ENCODE measurements at places on chromosomes 16 and 17.

DNA sequence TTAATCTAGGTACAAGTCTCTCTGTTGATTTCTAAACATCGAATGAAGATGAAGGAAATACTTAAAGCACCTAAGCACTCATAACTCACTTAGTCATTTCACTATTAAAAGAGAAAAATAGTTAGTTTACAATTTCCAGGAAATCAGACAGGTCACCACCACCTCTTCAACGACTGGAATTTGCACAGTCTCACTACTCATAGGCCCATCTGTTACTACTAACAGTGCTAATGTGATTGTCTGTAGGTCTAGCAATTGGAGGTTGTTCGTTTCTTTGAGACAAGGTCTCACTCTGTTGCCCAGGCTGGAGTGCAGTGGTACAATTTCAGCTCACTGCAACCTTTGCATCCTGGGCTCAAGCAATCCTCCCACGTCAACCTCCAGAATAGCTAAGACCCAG is 444.6 kb downstream of the MAF start:
- DNase-seq = no peak

- DNase-seq = peak; percentile 83
Measured at GRCh38 chr17:51259564-51260236, at the start of gene MBTD1. MBTD1 (minus strand) TSS chr17:51260049; CDS start chr17:51225161, 34,888 bp downstream.

GRCh38 chr16:55340445-55340844 is 16.4 kb downstream of the IRX6 start:
- DNase-seq = no peak

DNA sequence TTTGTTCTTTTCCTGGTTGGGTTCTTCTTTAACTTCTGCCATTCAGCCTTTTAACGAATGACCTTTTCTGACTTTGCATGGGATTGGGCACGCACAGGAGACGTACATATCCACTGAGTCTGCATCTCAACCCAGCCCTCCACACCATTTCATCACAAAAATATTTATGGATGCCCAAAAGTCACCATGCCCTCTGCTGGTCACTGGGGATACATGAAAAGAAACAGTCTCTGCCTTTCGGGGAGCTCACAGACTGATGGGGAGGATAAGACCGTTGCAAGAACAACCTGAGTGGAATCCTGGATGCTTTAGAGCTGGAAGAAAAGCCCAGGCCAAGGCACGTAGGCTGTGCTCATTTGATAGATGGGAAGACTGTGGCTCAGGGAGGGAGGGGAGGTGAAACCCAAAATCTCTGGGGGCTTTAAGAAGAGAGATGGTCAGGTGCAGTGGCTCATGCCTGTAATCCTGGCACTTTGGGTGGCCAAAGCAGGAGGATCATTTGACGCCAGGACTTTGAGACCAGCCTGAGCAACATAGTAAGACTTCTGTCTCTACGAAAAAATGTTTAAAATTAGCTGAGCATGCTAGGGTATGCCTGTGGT is 7.9 kb upstream of the MT2A start:
- DNase-seq = no peak

- DNase-seq = no peak
Measured at GRCh38 chr16:55328611-55329569, 4.9 kb downstream of the IRX6 start.

DNA sequence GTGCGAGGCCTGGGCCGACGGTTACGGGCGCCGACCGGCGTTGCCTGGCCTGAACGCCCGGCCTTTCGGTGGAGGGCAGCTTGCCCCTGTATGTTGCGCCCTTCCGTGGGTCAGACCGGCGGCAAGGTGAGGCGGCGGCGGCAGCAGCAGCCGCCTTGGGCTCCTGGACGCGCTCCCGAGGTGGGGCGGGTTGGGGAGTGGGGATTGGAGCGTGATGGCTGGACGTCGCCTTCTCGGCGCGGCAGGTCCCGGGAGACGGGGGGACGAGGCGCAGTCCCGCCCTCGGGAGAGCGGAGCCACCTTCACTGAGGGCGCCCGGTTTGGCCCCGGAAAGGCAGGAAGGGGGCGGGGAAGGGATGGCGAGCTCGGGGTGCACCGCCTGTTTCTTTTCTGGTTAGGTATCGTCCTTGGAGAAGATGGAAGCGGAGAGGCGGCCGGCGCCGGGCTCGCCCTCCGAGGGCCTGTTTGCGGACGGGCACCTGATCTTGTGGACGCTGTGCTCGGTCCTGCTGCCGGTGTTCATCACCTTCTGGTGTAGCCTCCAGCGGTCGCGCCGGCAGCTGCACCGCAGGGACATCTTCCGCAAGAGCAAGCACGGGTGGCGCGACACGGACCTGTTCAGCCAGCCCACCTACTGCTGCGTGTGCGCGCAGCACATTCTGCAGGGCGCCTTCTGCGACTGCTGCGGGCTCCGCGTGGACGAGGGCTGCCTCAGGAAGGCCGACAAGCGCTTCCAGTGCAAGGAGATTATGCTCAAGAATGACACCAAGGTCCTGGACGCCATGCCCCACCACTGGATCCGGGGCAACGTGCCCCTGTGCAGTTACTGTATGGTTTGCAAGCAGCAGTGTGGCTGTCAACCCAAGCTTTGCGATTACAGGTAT is 671 bp downstream of the DGKE start:
- peak; percentile 38 for DNase-seq

GRCh38 chr17:36600936-36601302 is 464 bp upstream of the MRM1 start:
- DNase-seq = no peak

DNA sequence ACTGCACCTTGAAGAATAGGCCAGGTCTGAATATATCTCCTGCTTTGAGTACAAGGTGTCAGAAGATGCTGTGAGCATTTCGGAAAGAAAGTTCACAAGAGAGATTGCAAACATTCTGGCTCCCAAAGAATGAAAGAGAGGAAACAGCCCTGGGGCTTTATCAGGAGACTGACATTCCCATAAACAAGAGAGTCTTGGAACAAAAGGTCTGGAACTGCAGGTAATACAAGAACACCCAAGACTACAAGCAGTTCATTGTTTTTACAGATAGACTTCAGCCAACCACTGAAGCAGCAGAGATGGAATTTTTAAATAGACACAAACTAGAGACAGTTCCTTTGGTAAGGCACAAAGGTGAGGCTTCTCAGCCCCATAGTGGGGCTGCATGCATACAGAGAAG is 14.4 kb downstream of the HSD17B2 start:
- DNase-seq = no peak

- no peak for DNase-seq
Measured at GRCh38 chr16:76729525-76729924, 452.3 kb downstream of the CNTNAP4 start.

DNA sequence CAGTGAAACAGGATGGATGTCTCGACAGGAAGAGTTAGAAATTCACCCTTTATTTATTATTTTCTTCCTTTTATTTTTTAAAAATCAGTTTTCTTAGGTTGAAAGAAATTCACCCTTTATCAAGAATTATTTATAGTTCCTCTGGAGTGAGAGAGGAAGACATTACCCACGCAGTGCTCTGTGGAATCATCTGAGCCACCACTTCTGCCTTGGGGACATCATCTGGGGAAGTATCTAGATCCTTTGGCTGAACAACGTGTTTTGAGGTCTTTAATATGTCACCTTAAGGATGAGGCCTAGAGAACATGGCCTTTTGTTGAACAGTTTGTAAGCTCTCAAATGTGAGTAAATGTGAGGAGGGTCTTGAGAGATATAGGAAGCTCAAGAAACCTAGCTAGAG is 183.3 kb downstream of the UTP18 start:
- DNase-seq = no peak

GRCh38 chr17:6452471-6453266 is 8.4 kb downstream of the PIMREG start:
- DNase-seq = no peak

DNA sequence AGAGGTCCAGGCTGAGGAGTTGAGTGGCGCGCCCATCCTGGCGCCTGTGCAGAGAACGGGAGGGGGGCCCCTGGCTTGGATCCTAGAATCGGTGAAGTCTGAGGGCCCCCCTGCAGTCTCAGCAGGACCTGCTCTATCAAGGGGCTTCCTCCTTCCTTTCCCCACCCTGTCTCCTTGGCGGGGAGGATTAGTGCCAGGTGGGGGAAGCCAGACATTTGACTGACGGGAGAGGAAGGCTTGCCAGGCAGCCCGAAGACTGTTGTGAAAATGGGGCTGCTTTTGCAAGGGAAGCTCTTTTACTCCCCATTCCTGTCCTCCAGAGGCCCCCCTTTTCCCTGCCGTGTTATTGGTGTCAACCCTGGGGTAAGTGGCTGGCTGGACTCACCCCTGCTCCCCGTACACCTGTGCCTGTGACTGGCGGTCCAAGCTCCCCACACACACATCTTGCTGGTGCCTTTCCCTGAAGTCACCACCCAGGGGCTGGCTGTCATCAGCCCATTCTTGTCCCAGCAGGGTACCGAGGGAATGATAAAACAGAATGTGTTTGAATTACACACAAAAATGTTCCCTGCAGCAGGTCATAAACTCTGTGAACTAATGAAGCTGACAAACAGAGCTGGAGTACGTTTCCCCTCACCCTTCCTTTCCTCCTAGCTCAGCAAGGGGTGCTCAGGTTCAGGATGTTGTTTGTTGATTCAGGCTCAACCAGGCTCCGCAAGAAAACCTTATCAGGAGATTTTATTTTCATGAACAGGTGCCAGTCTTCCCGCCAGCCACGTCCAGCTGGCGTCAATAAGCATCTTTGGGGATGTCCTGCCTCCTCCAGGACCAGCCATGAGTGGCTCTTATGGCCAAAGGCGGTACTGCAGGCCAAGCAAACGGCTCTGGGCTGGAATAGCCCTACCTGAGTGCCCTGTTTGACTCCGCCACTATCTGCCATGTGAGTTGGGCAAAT is 4.4 kb upstream of the ARMC7 start:
- DNase-seq = no peak

DNA sequence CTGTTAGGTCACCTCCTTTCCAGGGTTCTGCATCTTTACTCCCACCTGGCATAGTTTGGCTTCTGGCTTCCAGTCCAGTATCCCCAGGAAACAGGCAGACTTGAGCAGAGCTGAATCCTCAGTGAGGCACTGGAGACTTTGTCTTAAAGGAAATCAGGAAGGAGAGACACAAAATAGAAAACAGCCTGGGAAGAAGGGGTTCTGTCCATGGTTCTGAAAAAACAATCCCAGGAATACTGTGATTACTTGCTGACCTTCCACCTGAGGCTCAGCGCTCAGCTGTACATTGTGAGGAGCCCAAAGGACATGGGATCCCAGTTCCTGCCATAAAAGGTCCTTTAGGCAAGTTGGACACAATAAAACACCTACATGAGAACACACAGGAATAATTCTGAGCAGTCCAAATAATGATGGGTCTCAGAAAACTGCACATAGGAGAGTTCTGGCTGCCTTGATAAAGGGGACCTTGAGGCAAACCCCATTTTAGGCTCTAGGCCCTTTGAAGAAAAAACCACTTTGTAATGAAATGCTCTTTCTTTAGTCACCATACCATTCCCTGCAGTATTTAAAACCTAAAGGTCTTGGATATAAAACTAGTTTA is 81.4 kb upstream of the CRHR1 start:
- DNase-seq = no peak

DNA sequence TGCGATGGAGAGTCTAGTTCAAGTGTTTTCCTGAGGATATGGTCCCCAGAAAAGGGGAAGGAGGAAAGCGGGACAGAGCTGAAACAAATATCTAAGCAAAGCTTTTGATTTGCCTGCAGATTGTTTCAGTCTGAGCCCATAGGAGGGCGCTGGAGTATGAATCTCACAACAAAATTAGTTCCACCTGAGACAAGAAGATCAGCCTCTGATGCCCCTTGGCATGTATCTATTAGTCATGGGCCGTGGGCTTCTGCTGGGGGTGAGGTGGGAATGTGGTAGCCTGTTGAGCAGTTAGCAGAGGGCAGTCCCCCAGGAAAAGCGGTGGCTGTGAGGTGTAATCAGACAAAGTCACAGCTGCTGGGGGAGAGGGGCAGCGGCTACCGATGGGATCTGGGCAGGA is 446.9 kb downstream of the CA10 start:
- DNase-seq = no peak

- DNase-seq = no peak
Measured at GRCh38 chr16:87559945-87560344, 42.4 kb upstream of the JPH3 start.

DNA sequence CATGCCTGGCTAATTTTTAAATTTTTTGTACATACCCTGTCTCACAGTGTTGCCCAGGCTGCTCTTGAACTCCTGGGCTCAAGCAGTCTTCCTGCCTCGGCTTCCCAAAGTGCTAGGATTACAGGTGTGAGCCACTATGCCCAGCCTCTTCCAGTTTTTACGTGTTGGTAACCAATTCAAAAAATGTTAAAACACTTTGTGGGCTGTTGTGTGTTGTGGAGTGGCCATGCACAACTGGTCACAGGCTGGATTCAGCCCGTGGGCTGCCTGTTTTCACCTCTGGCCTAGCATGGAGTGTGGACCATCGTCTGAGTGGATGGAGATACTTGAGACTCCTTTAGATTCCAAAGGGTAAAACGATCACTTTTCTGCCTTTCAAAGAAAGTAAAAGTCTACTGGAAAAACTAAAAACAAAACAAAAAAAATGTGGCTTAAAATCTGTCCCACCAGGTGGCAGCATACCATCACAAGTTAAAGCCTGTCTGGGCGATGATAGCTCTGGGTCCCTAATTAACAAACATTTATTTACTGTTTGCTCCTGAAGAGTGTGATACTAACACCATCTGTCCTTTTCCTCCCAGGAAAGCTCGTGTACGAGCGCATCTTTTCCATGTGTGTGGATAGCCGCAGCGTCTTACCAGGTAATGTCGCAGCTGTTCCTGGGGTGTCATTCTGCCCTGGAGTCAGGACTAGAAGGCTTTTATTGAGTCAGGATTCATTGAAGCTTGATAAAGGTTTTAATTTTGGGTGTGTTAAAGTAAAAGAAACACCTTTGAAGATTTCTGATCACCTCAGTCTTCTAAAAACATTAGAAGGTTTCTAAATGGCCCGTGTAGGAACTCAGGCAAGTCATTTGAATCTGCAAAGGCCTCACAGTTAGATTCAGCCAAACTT is 45.8 kb downstream of the VPS35L start:
- DNase-seq = no peak

DNA sequence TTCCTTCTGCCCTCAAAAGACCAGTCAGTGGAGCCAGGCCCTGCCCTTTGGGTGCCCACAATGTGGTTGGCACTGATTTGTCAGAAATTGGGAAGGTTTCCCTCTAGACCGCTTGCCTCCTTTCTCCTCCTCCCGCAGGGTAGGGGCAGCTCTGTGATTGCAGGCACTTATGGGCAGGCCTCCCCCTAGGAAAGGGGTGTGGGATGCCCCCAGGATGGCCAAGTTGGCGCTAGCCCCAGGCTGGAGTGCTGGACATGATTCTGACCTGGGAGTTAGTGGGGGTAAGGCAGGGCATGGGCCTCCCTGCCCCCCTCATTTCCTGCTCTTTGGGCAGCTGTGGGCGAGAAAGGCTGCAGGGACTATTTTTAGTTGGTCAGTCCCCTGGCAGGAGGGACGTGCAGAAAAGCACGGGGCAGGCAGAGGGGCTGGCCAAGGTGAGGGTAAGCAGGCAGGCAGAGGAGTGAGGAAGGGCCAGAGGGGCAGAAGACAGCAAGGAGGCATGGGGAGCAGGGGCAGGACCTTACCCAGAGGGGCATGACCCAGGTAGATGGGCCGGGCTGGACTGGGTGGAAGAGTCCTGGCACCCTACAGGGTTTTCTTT is 3.3 kb downstream of the RARA start:
- no peak for DNase-seq

All from activated naive CD8-positive, alpha-beta T cell treated with anti-CD3 and anti-CD28 coated beads, Interleukin-2, amount 50 U/mL, for 16 hours (primary cell).